NCI-H2107 (cell line): ENCODE measurements at places on chromosomes 5 and 9.
A peak's percentile ranks its signal among the peaks of the same experiment; 100 is the strongest.

GRCh38 chr9:116646661-116647514 is 40.2 kb upstream of the TRIM32 start:
- no peak for DNase-seq

DNA sequence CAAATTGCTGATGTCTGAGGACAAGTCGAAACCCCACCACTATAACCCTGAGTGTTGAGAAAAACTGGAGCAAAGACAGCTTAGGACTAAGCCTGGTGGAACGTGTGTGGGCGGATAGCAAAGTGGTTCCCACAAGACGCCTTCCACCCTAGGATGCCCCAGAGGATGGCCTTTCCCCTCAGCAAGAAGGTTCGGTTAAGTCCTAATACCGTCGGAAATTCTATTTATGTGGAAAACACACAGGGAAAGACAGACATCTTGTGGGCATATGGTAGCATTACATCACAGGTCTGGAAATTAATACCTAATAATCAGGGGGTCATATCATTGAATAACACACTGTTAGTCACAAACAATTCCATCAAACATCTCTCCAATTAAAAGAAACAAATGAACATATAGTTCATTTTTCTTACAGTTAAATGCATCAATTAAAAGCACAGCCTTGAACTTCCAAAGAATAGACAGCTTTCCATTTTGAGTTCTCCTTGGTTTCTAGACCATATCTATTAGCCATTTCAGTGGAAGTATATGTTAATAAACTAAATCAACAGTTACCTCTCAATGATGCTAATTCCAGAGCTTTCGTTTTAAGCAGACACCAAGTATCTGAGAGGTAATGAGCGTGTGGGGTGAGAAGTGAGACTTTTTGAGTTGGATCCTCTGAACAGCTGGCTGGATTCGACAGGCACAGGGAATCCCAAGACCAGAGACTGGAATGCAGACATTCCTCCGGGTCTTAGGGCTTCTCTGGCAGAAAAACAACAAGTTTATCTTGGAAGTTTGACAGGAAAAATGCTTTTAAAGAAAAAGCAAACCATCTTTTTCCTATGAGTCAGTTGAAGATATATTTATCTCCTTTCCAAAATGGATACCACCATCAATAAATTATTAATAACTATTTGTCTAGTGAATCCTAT is 2.9 kb upstream of the ICE1 start:
- DNase-seq = peak; percentile 30

DNA sequence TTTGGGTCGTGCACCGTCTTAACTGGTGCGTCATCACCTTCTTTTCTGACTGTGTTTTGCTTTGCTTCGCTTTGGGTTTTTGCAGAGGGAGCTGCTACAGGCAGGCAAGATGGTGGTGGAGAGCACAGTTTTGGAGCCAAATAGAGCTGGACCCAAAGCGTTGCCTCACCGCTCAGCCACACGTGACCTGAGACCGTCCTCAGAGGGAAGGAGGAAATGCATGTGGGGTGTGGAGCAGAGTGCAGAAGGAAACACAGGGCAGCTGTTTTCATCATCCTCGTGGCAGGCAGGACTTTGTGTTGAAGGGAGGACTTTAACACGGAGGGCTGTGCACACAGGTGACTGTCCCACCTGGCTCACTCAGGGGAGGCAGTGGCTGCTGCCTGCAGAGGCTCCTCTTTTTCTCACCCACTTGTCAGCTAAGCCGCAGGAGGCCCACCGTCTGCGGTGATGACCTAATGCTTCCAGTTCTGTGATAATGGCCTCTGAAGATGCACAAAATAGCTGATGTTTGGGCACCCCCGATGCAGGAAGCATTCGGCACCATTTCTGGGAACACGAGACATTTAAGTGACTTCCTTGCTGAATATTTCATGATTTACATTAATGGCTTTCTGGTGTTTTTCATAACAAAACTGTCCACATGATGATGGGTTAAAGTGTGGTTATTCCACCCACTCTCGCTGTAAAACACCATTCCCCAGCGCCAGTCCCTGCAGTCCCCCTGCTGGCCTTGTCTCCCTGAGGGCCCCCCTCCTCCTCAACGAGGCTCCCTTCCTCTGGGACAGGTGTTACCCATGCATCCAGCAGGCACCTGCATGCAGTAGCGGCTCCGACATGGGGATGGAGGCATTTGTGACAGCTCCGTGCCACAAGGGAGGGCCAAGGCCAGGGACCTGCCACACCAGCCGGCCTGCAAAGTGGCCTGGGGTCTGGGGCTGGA is 12.4 kb upstream of the UBAC1 start:
- no peak for DNase-seq

GRCh38 chr5:32160228-32160627 is 13.9 kb downstream of the GOLPH3 start:
- DNase-seq = no peak

DNA sequence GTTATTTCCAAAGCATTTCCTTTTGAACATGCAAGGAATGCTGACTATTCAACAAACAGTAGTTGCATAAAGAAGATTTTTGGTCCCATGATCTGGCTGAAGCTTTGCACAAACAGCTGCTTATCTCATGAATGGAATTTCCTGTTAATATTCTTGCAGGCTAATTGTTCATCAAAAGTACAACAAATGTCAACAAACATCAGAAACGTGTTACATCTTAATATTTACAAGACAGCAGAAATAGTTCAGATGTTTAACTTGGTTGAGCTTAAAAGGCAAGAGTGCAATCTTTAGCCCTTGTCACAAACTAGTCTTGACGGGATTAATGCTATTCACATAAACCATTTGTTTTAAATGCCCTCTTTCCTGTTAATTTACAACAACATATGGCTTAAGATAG is 47.9 kb upstream of the BASP1 start:
- no peak for DNase-seq
